Activated effector memory CD4-positive, alpha-beta T cell treated with anti-CD3 and anti-CD28 coated beads, Interleukin-2, amount 50 U/mL, for 16 hours (primary cell): ENCODE measurements at places on chromosomes 7 and 10.

DNA sequence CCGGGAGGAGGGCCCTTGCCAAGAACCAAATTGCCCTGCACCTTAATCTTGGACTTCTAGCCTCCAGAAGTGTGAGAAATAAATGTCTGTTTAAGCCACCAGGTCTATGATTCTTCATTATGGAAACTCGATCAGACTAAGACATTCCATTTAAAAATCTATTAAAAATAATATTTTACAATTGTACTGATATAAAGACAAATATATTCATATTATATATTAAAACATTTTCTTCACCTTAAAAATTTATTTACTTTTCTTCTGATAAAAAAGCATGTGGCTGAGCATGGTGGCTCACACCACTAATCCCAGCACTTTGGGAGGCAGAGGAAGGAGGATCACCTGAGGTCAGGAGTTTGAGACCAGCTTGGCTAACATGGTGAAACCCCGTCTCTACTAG is 72.4 kb upstream of the CHST15 start:
- no peak for DNase-seq

GRCh38 chr10:24415455-24416125 is 206.7 kb downstream of the KIAA1217 start:
- DNase-seq: no peak

DNA sequence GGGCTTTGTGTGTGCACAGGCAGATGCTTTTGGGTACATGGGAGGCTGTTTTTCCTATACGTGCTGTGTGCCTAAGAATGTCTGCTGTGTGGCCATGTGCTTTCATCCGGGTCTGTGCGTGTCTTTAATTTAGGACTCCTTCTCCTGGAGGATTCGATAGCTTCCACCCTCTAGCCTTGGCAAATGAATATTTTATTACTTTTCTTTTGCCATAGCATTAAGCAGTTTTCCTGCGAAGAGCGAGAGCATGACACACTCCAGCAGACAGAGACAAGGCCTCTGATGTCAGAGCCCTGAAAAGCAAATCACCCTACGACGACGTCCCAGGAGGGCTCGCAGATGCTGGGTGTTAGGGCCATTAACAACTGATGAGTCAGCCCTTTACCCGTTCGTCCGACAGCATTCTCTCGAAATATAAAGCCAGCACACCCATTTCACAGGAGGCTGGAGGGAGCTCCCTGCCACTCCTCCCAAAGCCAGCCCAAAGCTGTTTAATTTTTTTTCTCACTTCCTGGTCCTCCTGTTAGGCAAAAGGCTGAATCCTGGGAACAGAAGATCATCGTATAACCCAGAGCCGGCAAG is 311.3 kb upstream of the ZMIZ1 start:
- no peak for DNase-seq

DNA sequence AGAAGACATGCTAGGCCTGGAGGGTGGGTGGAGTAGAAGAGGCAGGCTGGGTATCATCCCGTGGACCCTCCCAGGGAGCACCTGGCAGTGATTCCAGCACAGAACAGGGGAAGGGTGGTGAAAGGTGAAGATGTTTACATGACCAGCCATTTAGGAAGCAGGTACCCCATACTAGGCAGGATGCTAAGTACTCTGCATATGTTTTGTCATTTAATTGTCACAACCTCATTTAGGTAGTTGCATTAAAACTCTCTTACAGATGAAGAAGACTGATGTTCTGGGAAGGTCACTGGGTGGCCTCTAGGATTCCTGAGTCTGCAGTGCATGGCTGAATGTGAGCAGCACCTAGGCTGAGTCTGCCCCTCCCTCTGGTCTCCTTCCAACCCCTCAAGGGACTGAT is 15.2 kb downstream of the ITPRIP start:
- DNase-seq: peak; percentile 43

DNA sequence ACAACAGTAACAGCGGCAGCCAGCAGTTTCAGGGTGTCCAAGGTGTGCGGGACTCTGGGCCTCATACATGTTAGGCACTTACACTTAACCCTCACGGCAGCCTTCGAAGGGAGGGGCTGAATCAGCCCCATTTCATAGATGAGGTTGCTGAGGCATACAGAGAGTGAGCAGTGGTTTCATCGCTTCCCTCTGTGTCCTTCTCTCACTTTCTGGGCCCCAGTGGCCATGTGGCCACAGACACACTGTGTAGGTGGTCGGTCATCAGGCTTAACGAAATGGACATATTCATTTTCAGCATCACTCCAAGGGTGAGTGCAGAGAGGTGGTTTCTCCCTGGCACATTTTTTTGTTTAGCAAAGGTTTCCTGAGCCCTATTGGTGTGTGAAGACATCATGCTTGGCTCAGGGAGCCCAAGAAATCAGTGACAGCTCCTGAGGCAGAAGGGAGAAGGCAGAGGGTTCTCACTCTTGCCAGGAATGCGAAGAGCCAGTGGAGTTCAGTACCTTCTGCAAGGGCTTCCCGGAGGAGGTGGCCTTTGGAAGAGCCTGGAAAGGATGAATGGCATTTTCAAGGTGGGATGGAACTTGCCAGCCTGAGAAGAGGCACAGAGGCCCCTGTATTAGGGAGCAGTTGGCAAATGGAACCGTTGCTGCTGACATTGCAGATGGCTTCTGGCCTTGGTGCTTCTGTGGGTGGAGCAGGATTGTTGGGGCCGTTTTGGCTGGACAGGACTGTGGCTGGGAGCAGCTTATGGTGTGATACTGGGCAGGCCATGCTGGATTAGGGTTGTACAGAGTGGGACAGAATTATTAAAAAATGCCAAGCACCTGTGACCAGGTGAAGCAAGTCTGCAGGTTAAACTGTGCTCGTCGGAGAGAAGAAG is 61.7 kb upstream of the PPIF start:
- peak; percentile 77 for DNase-seq

- no peak for DNase-seq
Measured at GRCh38 chr10:80966326-80966986, 428.8 kb downstream of the SH2D4B start.

- DNase-seq: no peak
Measured at GRCh38 chr7:130273081-130273932, 6.6 kb downstream of the CPA2 start.

GRCh38 chr7:106791526-106791925 is 73.6 kb upstream of the PIK3CG start:
- no peak for DNase-seq

GRCh38 chr7:108515013-108515412 is 10.9 kb downstream of the PNPLA8 start:
- no peak for DNase-seq

GRCh38 chr10:32955299-32955772 is 2.7 kb downstream of the ITGB1 start:
- no peak for DNase-seq
